ENCODE measurements at places on chromosomes 4 and X.
A peak's percentile ranks its signal among the peaks of the same experiment; 100 is the strongest.

DNA sequence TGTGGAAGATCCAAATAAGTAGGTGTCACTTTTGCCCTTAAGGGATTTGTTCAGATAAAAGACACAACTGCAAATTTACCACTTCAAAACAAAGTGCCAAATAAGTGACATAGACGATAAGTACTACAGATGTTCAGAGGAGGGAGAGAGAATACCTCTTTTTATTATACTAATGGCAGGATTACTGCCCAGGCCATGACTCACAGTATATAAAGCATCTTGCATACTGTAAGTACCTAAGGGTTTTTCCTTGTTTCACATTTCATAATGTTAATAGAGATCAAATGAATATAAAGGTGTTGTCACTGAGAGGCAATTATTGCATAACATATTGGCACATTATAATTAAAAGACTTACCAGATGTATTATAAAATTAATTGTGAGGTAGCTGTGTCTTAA lies 46.4 kb downstream of the PTPN13 start:
- no peak for DNase-seq

DNA sequence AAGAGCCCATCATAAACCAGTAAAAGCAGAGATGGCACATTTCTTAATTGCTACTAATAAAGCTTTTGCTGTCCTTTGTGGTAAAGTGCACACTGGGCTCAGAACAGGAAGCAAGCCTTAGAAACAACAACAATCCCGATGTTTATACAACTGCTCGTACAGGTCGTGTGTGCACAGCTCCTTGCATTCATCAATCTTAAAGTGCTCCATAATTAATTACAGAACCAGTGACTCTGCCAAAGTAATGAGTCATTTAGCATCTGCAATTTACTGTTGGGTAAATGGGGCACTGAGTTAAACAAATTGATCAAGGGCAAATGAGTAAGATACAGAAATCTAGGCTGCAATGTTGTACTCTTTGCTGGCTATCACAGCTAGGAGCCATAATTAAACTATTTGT lies 61.3 kb upstream of the TXK start:
- no peak for DNase-seq

DNA sequence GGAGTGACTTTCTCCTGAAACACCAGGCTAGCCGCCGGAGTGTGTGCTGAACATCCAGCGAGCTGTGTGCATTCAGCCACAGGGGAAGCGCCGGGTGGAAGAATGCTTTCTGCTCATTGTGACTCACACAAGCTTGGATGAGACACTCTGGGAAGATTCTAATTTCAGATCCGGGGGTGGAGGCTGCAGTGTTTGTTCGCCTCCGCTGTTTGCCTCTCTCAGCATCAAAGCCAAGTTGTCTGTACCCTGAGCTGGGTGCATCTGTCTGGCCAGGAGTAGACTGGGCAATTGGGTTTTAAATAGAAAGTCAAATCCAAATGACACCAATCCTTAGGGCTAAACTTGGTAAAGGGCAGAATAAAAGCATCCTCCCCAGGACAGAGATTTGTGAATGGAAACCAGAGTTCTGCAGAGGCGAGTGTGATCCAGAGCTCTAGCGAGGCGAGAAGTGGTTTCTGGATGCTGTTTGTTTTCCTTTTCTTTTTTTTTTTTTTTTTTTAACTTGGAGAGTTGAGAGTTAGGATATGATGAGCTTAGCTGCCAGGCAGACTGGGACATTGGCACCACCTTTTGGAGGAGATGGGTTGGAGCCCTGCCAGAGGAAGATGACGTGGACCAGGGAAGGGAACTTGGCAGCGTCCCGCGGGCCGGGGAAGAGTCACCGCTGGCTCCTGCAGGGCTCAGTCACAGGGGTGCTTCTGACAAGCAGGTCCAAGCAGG lies 196.0 kb upstream of the PSAPL1 start:
- DNase-seq, result no peak

- no peak for DNase-seq
Measured at GRCh38 chrX:14386981-14387380, 142.4 kb upstream of the GLRA2 start.

GRCh38 chrX:6024204-6024603 lies 204.5 kb downstream of the NLGN4X start:
- no peak for DNase-seq

DNA sequence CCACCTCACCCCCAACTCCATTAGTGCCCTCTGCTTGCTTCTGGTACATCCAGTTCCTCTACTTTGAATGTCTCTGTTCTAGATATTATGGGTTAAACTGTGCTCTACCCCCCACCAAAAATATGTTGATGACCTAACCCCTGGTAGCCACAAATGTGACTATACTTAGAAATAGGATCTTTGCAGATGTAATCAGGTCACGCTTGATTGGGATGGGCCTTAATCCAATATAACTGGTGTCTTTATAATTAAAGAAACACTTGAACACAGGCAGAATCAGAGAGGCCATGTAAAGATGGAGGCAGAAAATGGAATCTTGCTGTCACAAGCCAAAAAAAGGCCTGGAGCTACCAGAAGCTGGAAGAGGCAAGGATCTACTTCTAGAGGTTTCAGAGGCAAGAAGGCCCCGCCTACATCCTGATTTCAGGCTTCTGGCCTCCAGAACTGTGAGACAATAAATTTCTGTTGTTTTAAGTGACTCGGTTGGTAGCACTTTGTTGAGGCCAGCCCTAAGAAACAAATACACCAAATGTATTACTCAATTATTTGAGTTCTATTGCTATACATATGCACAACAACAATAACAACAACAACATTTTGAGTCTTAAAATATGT lies 220.0 kb downstream of the PPP3CA start:
- DNase-seq, result no peak

DNA sequence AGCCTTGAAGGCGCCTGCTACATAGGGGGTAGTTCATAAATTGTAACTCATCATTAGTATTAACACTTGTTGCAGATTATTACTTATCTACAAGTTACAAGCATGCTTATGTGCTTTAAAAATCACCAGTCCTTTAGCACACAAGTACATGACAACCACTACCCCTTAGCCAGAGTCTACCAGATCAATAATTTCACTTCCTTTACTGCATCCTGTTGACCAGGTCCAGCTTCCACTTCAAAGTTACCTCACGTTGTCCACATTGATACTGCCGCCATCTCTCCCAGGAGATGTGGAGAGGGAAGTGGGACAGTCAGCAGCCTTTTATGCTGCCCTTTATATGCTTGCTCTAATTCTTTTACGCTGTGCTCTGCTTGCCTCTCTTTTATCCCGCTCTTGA lies 231.3 kb upstream of the CXXC4 start:
- no peak for DNase-seq

- no peak for DNase-seq
Measured at GRCh38 chr4:37988670-37989069, 28.5 kb downstream of the PTTG2 start.

DNA sequence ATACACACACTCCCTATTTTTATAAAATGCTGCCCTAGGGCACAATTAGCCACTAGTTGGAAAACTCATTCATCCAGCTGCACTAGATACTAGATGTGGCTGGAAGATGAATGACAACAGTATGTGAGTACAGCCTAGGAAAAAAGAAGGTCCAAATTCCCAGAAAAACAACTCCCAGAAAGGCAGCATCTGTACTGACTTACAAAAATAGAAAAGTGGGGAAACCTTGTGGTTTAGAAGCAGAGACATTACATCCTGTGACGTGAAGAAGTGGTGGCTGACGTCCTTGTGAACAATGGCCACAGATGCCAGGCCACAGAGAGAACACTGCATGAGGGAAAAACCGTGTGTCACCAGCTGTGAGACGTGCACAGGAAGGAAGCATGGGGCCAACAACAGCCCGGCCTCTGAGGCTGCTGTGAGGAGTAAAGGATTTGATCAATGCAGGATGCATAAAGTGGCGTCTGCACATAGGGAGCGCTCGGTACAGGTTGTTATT lies 81.2 kb downstream of the SPRY1 start:
- peak; percentile 49 for DNase-seq

DNA sequence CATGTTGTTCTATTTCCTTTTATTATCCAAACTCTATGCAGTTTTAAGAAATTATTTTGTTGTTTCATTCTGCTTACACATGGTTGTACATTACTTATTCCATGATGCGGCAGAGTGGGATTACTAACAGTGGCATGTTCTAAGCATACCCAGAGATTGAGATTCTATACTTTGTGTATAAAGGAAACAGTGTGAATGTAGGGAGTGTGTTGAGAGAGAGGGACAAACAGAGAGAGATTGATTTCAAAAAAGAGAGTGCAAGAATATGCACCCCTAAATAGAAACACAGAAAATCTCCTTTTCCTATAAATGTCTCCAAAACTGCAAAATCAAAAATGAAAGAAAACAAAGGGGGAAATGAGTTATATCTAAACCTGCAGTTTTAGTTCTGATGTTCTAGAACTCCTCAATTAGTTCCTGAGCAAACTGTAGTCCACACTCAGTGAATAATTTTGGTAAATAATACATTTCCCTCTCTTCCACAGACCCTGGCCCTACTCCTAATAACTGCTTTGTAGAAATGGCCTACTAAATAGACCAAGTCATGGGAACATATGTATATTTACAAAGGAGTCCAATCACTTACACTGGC lies 31.0 kb downstream of the SLC9B1 start:
- DNase-seq, result no peak

DNA sequence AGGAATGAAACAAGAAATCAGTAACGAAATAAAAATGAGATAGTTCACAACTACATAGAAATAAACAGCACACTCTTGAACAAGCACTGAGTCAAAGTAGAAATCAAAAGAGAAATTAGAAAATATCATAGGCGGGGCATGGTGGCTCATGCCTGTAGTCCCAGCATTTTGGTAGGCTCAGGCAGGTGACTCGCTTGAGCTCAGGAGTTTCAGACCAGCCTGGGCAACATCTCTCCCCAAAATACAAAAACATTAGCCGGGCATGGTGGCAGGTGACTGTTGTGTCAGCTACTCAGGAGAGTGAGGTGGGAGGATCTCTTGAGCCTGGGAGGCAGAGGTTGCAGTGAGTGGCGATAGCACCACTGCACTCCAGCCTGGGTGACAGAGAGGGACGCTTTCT lies 714.4 kb downstream of the GLUD2 start:
- DNase-seq, result no peak

DNA sequence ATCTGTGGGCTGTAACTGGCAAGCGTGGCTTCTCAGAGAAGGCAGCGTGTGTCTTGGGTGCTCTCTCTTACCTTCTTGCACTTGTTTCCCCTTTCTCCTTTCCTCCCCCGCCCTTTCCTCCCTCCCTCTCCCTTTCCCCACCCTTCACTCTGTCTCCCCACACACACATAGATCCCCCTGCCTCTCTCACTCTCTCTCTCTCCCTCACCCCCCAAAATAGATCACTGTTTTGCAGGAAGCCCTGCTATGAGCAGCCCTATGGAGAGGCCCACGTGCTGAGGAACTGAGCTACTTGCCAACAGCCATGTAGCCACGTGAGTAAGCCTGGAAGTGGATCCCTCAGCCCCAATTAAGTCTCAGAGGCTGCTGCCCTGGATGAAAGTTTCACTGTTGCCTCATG lies 4.3 kb upstream of the PNMA6E start:
- DNase-seq, result no peak

DNA sequence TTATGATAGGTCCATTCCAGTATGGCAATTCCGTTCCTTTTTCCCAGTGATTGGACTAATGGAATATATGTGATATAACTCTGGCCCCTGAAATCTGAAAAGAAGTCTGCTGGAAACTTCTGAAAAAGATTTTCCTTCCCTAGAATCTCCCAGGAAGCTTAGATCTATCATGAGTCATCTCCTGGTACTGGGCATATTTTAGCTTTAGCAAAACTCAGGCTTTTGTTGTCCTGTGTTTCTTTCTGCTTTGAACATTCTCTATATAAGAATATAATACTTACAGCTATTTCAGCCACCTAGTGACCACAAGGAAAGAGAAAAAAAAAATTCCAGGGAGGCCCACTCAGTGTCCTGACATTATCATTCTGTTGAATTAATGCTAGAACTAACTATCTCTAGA lies 597.2 kb upstream of the GRIA3 start:
- no peak for DNase-seq

DNA sequence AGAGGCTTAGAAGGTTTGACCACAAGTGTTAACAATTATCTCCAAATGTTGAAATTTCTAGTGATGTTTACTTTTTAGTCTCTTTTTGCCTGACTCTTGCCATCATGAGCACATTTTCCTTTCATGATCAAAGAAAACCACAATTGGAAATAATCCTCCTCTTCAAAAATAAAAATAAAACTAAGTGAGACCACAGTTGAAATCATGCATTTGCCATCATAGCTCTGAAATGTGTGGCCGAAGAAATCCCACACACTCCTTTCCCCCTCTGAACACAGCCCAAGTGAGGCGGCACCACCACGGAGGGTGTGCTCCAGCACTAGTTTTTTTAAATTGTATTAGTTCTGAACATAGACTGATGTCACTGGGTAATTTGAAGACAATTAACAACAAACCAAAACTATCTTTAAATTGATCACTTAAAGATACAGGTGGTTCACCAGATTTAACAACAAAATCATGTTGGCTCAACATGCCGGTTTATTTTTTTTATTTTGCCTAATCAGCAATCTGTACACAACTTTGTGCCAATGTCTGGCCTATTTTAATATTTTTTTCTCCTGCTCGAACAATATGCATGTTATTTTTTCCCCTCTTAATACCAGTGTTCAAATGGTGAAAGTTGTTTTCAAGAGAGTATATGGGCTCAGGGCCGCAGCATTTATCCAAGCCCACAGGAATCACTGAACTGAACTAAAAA lies 17.6 kb downstream of the APBB2 start:
- no peak for DNase-seq

DNA sequence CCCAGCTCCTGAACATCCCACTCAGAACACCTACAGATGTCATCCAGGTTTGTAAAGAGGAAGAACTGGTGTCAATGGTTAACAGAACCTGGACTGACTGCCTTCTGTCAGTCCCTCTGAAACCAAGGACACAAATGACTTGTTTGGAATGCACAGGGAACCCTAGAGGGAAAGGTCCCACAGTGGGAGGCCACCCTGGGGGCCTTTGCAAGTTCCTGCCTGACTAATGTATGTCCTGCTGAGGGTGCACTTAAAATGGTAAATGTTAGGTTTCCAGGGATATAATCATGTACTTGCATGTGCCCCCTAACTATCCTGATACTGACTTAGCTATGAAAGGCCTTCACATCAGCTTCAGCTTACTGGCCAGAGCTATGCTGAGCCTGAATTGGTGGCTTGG lies 15.0 kb upstream of the XAGE2 start:
- DNase-seq, result no peak

DNA sequence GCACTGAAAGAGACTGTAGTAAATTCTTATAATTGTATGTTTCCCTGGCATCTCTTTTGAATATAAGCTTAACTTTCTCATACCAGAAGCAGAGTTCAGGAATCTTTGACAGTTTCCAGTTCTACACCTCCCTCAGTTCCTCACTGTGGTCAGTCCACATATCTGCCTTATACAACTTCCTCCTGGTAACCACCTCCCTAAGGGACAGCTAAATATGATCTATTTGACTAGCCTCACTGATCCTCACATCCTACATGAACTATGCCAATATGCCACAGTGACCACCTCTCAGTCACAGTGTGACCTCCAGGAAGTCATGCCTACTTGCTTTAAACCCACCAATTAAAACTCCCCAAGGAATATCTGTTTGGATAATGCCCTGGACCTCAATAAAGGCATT lies 51.6 kb upstream of the HDAC8 start:
- DNase-seq, result no peak
